SW 1271 (cell line): ENCODE measurements at places on chromosomes 7 and 10.

DNA sequence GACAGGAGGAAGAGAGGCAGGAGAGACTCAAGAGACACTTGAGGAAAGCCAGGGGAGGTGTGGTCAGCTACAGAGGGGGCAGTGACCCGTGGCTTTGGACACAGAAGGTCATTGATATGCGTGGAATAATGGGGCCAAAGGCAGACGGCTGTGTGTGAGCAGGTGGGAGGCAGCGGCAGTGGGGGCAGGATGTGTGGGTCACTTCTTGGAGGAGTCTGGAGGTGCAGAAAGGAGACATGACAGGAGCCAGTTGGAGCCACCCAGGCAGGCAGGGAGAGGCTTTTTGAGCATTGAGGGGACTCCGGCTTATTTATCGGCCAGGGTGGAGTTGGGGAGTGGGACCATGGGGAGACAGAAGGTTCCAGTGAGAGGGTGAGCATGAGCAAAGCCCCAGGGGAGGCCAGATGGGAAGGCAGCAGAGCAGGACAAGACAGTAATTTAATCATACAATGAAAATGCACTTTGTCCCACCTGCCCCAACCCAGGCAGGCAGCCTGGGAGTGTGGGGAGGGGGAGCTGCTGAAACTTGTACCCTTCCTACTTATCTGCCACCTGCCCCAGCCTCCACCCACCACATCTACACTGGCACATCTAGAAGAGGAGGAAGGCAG lies 5.0 kb downstream of the LDB3 start:
- DNase-seq: no peak

- DNase-seq: no peak
Observed at GRCh38 chr10:95475827-95476468, 85.2 kb downstream of the SORBS1 start.

DNA sequence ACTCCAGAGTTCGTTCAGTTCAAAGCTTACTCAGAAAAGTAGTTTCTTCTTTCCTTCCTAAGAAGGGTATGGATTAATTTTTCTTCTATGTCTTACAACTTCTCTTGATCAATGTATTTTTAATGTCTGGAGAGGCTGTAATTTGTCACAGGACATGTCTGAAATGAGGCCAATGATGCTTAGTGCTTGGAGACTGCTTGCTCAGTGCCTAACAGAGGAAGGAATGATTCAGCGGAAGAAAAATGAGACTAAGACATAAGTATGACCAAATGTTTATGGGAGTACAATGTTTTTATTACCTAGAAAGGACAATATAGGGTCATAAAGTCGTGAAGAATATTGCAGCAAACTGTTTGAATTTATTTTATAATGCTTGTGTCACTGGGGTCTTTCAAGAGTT lies 43.3 kb downstream of the GPR37 start:
- DNase-seq: no peak

DNA sequence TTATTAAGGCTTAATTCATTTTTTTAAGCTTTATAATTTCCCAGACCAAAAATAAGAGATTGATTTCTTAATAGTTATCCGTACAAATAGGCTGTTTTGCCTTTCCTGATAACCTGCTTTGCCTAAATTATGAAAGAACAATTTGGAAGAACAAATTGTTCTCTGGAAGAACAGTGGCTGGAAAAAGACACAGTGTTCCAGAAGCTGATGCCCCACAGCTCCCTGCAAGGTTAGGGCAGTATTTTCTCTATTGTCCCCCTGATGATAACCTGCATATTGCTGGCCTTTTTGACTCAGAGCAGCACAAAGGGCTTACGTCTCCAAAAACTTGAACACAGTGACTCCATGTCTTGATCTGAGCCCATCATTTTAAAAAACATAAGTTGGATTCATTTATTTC lies 151.5 kb downstream of the CSTF2T start:
- DNase-seq: no peak

DNA sequence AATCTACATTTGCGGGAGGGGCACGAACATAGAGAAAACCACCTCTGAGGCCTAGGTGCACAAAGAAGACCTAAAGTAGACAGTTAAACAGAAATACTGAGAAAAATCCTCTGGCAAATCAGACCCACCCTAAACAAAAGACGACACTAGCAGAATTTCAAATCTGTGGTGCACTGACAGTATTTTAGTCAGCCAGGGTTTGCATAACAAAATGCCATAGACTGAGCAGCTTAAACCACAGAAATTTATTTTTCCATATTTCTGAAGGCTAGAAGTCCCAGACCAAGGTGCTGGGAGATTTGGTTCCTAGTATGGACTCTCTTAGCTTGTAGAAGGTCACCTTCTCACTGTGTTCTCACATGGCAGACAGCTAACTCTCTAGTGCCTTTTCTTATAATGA lies 26.3 kb downstream of the IPMK start:
- DNase-seq: no peak

GRCh38 chr7:99409192-99409572 lies 413 bp downstream of the BUD31 start:
- peak; percentile 50 for DNase-seq

DNA sequence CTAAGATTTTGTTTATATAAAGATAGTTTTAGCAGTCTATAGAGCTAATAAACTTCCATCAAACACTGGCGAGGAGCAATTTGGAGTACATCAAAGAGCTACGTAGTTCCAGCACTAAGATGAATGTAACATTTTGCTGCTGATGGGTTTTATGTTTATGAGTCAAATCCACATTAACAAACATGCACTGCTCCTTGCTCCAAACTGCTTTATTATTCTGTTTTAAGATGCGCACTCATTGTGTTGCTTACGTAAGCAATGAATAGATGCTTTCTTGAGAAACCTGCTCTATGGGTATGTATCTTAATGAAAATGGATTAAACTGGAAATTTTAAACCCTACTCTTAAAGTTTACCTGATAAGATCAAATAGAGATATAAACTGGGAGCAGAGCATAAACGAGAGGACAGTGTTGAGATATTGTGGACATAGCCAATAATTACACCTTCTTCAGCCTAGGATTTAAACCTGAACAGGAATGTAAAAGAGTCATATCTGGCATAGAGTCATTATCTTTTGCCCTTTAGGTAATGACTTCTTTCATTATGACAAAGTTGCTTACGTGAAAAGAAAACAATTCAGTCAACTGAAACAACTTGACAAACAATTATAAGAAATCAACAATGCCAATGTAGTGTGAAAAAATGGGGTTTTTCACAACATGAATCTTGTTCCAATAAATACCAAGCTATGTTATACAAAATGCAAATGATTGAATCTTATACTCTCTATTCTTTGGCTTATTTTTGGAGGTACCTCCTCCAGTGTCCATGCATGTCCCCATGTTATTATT lies 153.5 kb upstream of the MTPN start:
- DNase-seq: no peak

DNA sequence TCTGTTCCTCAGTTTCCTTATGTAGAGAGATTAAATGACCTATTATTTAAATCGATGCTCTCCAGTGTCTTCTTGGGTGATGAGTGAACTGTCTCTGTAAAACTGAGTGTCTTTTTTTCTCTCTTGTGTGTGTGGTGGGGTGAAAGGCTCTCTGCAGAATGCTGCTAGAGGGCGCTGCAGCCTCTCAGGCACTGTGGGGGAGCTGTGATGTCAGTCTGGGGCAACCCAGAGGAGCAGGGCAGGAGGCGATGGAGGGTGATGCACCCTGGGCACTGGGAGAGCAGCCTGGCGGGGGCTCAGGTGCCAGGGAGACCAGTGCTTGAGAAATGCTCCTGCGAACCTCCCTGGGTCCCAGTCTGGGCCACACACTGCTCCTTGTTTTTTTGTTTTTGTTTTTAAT lies 110.1 kb upstream of the POM121L12 start:
- no peak for DNase-seq

- no peak for DNase-seq
Observed at GRCh38 chr7:152998420-152998819, 238.9 kb downstream of the ACTR3B start.

- no peak for DNase-seq
Observed at GRCh38 chr10:85618841-85619240, 747.8 kb downstream of the GRID1 start.

DNA sequence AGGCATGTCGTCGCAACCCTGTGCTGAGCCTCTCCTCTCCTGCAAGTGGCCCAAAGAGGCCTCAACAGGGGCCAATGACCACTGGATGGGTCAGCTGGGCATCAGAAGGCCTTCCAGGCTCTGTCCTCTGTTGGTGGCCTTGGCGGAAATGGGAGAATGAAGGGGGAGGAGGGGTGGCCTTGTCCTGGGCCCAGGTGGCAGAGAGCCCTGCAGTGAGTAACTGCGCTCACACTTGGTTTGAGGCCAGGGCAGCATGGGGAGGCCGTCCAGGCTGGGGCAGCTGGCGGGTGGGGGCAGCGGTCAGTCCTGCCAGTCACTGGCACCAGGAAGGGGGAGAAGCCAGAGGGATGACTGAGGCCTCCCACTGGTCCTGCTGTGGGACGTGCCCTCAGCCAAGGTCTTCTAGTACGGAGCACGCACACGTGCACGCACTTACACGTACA lies 59.8 kb downstream of the LHPP start:
- DNase-seq: no peak
